ENCODE measurements at places on chromosomes 4 and X. TPM values are rescaled to one million over a fixed set of nuclear protein-coding genes. Genes with fewer than 3 reads are reported as not detected.

DNA sequence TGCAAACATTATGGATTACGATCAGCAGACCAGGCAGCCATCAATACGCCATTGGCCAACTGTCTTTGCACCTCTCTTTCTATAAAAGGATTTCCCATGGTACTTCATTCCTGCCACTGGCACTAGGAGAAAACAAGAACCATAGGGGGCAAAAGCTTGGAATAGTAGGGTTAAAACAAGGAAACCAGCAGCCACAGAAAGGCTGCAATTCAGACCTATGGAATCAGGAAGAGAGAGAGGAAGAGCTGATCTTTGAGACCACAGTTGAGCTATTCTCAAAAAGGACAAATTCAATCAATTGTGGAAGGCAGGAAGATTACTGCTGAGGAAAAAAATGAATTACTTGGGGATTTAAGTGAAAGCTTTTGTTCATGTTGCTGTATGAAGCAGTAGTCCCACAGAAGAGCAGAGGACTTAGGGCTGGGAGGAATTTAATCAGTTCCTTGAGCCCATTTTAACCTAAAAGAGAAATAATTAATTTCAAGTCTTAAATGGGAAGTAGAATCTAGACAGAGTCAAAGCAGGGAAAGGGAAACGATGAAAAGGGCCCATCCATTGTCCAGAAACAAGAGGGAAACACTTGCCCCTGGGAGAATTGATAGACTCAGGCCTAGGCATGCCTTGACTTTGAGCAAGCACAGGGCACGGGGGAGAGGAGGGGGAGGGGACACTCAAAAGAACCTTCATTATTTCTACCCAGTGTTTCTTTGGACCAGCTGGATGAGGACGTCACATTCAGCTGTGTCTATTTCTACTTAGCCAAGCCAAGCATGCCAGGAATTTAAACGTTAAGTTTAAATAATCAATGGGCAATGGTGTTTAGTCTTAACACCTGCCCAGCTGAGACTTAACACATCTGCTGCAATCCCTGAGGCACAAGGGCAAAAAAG lies 50.7 kb downstream of the SCD5 start:
- peak; percentile 65 for DNase-seq

Gene TCEAL6
- total RNA-seq: not detected

- no peak for DNase-seq
Measured at GRCh38 chrX:40153345-40154249, 55.8 kb upstream of the BCOR start.

Gene DNAAF6
- not detected for total RNA-seq

DNA sequence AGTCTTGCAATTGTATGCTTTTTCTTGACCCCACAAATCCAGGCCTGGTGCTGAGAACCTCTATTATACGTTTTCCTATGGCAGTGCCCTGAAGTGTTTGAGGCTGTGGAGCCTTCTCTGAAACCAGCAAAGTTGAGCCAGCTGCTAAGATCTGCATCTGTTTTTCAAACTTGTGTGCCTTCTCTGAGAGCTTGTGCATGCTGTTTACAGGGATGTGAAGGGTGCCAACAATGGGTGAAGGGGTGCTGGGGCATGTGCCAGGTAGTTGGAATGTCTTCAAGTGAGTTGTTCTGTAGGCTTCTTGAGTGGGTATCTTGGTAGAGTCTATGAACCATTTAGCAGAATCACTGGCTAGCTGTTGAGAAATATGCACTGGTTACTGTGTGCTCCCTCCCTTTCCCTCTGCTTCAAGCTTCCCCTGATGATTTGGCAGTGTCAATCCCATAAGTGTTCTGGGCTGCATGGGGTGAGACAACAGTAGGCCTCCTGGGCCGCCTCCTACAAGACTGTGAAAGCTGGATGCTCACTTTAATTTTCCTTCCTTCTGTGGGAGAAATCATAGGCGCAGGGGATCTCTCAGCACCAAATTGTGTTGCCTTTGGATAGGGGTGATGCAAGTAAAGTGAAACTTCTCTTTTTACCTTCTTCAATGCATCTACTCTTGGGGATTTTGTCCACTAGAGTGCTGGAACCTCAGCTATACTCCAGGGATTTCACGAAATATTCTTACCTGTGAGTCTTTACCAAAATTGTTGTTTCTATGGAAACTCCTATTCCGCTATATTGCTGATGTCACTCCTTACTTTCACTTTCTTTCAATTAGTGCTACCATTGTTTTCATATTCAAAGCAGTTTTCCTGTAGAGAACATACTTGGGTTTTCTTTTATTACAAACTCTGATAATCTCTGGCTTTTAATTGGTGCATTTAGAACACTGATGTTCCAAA lies 30.0 kb downstream of the ITM2A start:
- no peak for DNase-seq

DNA sequence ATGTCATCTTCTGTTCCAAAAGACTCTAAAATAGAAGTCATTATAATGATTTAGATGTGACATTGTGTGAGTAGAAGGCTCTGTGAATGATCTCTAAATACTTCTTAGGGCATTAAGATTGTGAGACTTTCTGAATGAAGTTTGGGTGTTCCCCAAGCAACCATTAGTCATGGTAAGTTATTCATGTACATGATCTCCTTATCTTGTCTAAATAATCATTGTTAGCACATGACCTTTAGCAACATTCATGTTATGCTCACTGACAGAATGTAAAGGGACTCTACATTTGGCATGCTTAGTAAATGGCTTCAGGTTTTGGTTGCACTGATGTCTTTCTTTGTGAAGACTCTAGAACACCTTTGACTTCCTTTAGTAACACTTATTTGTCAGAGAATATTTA lies 140.8 kb upstream of the AGA start:
- peak; percentile 45 for DNase-seq

GRCh38 chr4:93771640-93772411 lies 56.7 kb upstream of the ATOH1 start:
- no peak for DNase-seq

DNA sequence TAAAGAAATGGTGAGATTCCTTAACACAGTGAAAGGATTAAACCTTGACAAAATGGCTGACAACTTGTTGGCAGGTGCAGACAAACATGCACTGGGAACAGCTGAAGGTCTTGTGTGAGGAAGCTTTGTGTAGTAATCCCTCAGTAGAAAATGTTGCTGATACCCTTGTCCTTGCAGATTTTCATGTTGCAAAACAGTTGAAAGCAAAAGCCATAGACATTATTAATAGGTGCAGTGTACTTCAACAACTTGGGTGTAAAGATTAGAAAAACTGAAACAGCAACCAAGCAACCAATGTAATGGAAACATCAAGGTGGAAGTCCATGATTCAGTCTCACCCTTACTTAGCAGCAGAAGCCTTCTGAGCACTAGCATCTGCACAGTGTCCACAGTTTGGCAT lies 29.8 kb downstream of the UGT2B7 start:
- DNase-seq: no peak

Gene ARSD
- total RNA-seq: 7.2 TPM

DNA sequence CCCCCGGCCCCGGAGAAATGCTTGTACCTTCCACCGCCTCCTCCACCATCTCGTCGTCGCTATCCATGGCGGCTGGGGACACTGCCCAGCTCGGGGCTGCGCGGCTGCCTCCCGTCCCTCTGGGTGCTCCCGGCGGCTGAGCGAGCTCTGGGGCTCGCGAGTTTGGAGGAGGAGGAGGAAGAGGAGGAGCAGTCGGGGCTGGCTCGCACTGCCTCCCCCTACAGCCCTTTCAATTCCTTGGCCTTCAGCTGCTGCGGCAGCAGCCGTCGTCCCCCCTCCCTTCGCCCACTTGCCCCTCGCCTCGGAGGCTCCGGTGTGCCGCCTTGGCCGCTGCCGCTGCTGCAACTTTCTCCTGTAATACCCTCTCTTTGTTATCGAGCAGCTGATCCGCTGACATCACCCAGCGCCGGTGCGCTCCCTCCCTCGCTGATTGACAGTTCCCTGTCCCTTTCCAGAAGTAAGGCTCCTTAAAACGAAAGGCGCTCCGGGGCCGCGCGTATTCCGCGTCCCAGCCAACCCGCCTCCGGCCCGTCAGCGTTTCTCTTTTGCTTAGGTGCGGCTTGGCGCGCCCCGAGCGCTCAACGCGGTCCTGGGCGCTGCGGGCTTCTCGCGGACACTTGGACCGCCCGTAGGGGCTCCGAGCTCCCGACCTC lies at the start of gene SETD7:
TSS of gene SETD7 (minus strand) at position 149 of the 653 bp plus-strand sequence. CDS start at position 67, 82 bp downstream.
- peak; percentile 76 for DNase-seq

DNA sequence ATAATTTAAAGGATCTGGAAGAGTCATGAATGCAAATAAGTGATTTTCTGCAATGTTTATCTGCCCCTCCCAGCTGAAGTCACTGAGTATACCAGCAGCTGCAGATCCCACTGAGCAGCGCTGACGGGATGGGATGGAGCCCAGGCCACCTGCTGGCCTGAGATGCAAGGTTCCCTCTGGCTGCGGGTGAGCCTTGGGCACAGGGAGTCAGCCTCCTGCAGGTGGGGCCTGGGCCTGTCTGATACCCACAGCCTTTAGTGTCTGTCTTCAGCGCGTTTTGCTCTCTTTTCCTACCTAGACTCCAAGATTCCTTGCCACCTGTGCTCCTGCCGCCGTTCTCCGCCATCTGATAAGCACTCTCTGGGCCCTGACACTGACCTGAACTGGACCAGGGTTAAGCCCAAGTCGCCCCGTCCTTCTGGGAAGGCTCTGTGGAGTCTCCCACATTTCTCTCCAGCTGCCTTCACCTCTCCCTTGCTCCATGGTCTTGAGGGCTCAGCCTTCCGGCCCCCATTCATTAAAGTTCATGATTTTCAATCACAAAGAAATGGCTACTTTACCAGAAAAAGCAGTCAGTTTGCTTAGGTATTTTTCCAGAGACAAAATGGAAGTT lies 223.1 kb upstream of the FAT1 start:
- peak; percentile 34 for DNase-seq

- DNase-seq: no peak
Measured at GRCh38 chrX:130909469-130910136, 6.6 kb upstream of the ENOX2 start.

DNA sequence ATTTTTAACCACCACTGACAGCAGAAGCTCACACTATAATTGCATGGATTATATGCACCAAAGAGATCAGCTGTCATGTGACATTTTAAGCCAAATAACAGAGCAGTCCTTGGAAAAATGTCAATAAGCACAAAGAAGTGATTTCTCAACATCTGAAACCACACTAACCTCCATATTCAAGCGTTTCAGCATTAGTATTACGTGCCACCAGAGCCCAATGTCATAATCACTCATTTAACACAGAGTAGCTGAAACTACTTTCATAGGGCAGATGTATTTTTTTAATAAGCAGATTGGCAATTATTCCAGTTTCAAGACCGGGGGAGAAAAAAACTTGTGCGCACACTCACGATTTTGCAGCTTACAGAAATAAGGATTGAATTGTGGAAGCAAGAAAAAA lies 76.6 kb downstream of the SH3KBP1 start:
- DNase-seq: peak; percentile 48

DNA sequence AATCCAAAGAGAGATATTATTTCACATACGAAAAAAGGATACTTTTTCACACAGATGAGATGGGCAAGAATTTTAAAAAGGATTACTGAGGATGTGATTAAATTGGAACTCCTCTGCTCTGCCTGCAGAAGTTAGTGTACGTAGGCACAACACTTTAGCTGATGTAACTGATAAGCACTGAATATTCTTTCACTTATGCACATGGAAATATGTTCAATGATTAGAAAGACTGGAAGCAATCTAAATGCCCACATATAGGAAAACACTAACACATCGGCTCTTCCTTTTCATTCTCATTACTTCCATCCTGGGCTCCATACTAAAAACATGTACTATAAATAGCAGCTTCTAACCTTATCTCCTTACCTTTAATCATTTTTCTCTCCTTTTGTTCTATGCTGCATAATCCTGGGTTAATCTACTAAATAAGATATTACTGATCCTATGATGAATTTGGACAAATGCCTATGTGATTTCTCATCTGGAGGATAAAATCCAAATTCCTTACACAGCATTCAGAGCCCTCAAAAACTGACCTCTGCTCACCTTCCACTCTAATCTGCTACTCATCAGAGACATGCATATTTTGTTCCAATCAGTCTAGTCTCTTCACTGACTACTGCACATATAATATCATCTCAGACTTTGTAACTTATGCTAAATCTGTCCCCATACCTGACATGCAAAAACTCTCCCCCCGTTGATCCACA lies 197.8 kb downstream of the PDGFC start:
- DNase-seq: peak; percentile 56

DNA sequence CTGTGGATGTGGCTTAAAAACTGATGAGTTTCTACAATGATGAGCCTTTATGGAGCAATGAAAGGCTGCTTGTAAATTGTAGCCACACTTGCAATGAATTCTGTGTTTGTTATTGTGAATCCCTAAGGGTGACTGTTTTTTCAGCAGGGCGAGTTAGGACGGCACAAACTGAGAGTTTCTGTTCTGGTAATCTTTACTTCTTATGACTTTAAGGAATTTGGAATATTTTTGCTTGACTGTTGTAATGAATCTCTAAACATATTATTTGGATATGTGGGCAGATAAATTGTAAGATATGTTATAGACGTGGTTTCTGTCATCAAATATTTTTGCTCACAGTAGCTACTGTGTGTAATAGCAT lies 22.2 kb downstream of the RBPJ start:
- peak; percentile 50 for DNase-seq

- DNase-seq: no peak
Measured at GRCh38 chr4:75034523-75034922, 101.6 kb downstream of the PARM1 start.

- no peak for DNase-seq
Measured at GRCh38 chrX:51484616-51485015, 11.8 kb downstream of the NUDT11 start.

DNA sequence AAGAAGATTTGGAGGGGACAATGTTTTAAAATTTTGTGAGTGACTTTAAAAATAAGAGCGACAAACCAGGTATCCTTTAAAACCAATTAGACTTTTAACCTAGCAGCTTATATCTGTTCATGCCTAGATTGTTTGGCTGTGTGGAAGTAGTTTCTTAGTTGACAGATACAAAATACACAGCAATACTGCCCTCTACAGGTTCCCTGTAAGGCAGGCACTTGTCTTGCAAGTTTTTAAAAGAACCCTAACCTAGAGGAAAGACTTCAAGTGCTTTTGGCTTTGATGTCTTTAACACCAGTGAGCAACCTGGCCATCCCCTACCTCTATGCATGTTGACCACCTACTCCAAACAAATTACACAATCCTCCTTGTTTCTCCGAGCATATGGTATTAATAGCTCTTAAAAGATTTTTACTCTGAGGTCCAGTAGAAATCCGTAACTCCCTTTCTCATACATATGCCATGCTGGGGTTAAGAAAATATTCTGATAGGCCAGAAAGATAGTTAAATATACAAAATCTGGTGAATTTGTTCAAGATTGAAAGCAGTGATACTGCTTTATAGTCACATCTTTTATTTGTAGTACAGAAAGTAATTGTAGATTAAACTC lies 273.0 kb downstream of the ARHGAP24 start:
- DNase-seq: peak; percentile 83

GRCh38 chr4:35556387-35556786 lies 687.9 kb downstream of the ARAP2 start:
- DNase-seq: no peak

DNA sequence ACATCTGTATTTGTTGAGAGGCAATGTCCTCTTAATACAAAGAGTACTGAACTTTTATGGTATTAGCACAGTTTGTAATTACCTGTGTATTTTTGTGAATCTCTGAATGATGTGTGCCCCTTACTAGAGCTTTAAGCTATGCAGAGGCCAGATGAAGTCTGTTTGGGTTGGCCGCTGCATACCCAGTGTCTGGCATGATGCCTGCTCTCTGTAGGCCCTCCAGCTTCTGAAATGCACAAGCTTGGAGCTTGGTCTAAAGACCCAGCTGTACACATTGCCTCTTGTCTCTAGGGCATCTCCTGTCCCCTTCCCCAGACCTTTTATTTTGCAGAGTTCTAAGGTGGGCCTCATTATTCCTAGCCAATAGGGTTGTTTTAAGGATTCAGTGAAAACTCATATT lies 68.6 kb downstream of the CDS1 start:
- no peak for DNase-seq

GRCh38 chrX:39975101-39975925 lies 122.4 kb downstream of the BCOR start:
- no peak for DNase-seq

All from IMR-90 (cell line).